HT1080 (cell line): ENCODE measurements at places on chromosomes 5 and 9.

DNA sequence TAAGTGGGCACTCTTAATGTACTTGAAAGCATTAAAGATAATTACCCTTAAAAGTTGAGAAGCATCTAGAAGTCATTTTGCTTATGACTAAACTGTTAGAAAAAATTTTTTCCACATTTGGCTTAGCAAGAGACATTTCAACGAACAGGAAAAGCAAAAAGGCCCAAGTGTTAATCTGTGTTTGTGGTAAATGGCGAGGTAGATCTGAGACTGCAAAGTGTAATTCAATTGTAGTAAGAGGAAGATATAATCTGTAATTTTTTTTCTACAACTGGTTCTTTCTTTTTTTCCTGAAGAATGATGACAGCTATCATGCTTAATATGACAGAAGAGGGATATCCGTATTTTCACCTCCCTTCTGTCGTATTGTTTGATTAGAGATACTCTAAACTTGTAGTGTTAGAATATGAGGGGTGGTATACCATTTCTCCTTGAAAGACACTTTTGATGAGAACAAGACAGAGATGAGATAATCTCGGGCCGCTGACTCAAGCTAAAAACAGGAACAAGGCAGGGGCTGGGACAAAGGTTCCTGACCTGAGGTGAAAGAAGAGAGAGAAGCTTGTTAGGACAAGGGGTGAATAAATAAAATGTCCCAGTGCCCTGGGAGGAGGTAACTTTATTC is 459.3 kb upstream of the ZNF608 start:
- no peak for DNase-seq

- no peak for DNase-seq
These were observed 54.0 kb upstream of the SLIT3 start for GRCh38 chr5:169354921-169355320.

DNA sequence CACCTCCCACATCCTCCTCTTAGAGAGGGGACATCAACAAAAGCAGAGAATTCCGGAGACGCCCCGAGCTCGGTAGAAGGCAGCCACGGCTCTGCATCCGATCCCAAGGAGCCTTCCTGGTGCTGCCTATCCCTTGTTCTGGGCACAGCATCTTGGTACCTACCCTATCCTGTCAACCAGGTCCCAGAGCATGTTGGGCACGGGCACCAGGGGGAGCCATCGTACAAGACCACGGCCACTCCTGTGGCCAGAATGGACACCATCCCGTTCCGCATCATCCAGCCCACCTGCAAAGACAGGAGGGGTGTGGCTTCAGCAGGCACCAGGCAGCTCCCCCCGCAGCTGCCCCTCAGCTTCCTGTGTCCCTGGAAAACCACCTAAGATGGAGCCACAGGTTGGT is 62.7 kb upstream of the ZNF354A start:
- DNase-seq: no peak

GRCh38 chr9:6759185-6759977 is 1.6 kb downstream of the KDM4C start:
- DNase-seq: peak; percentile 84

DNA sequence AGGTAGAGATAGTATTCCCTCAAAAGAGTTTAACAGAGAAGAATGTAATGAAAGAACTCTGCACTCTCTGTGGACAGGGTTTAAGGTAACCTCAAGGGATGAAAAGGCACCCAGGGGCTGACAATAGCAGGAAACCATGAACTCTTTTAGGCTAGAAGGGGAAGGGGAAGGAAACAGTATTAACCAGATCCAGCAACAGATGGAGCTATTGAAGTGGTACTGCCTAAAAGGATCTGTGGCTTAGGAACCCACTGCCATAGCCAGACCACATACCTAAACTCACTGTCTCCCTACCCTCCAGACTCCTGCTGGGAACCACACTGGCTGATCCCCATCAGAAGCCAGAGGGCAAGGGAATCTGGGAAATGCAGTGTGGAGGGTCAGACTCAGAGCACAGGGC is 35.5 kb downstream of the PLGRKT start:
- DNase-seq: peak; percentile 6

DNA sequence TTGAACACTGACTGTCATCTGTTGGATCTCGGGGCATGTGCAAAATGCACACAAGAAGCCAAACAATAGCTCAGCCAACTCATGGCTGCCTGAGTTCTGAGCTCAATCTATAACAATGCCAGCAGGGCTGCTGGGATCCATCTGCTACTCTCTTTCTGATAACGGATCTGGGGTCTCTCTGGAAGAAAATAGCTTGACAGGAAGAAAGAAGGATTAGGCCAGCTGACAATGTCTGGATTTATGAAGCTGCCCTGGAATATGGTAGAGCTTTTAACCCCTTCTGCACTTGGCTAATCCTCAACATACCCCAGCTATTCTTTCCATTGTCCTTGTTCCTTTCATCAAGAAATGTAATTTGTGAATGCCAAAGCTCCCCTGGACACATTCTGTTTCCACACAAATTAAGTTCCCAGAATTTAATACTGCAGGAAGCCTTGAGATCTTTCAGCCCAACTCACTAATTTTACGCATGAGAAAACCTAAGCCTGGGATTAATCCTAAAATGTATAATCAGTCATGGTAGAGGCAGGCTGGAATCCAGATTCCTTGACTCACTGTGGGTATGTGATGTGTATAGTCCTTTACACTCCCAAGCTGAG is 62.7 kb upstream of the PCA3 start:
- DNase-seq: no peak

DNA sequence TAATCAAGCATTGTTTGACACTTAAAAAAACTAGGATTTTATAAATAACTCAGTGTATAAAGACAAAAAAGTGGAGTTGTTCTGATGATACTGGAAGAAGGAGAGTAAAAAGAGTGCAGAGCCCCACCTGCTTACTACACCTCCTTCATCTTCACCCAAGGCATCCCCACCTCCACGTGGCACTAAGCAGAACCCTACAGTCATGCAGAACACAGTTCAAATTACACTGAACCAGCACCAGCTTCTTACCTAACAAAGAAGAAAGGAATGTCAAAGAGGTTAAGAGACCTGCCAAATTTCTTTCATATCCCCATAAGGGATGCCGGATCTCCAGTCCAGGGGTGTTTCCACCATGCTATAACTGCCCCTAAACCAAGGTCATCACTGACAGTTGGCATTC is 55.5 kb downstream of the PDE4D start:
- DNase-seq: no peak

DNA sequence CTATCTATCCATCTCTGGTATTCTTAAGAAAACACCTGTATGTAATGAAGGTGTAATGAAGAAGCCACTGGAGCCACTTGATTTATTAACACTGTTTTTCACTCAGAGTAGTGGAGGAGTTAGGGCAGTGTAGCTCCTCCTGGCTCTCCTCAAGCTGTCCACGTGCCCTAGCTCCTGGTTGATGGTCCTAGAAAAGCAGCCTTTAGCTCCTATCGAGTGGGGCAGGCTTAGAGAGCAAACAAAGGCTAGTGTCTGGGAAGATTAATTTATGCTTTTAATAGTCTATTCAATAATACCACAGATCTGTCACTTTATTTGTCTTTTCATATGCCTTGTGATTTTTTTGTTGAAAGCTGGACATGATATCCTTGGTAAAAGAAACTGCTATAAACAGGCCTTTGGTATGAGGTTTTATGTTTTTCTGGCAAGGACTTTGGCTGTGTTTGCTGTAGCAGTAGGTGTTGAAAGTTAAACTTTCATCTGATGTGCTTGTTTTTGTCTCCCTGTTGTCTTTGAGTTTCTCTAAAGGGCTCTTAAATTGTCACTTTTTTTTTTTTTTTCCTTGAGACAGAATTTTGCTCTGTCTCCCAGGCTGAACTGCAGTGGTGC is 141.1 kb downstream of the GCNT1 start:
- no peak for DNase-seq

GRCh38 chr5:7793895-7794294 is 57.0 kb downstream of the CFAP90 start:
- DNase-seq: no peak

- no peak for DNase-seq
These were observed 48.5 kb downstream of the RFX3 start for GRCh38 chr9:3477236-3477834.

GRCh38 chr5:172380987-172381643 is 73.2 kb downstream of the SH3PXD2B start:
- DNase-seq: no peak

- peak; percentile 6 for DNase-seq
These were observed 848 bp downstream of the RAD50 start for GRCh38 chr5:132557478-132558172.

GRCh38 chr5:74641735-74642542 is 1.4 kb upstream of the ENC1 start:
- peak; percentile 60 for DNase-seq

- DNase-seq: no peak
These were observed 45.8 kb upstream of the ERBIN start for GRCh38 chr5:65880496-65881072.

DNA sequence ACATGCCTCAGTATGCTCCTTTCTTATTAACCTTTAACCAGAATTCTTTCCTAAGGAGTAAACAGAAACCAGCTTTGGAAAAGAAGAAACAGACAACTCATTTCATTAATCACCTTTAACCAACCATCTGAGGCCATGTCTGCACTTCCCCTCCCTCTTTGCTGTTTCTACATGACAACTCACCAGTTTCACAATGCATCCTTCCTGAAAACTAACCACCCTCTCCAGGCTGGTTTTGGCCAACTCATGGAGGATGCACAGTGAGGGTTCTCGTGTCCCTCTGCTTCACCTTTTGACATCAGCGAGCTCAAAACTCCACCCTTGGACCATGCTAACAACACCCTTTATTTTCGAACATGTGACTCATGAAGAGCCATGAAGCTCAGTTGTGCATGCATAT is 244.1 kb downstream of the ELAVL2 start:
- peak; percentile 74 for DNase-seq

DNA sequence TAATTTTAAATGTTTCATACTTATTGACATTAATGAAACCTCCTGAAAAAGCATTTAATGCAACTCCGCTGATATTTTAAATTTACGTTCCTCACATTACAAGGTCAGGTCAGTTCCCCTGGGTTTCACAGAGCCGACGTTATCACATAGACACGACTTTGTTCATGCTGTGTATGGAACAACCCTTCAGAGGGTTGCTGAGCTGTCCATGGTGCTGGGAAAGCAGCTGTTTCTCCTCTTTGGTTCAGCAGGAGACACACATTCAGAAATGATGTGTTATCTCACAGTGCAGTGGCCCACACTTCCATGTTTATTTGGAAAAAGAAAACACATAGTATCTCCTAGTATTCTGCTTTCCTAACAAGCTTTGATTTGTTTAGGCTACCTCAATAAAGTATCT is 53.5 kb downstream of the PPP2R2B start:
- peak; percentile 4 for DNase-seq

GRCh38 chr5:141040771-141041426 is 10.3 kb upstream of the PCDHB1 start:
- peak; percentile 76 for DNase-seq

GRCh38 chr5:17951392-17952169 is 317.3 kb downstream of the TAF11L14 start:
- DNase-seq: peak; percentile 70

- no peak for DNase-seq
These were observed 45.0 kb upstream of the TNFSF15 start for GRCh38 chr9:114850871-114851270.

GRCh38 chr9:114366334-114367128 is 21.3 kb downstream of the AKNA start:
- peak; percentile 88 for DNase-seq

- peak; percentile 71 for DNase-seq
These were observed 12.7 kb upstream of the THG1L start for GRCh38 chr5:157718519-157718918.

DNA sequence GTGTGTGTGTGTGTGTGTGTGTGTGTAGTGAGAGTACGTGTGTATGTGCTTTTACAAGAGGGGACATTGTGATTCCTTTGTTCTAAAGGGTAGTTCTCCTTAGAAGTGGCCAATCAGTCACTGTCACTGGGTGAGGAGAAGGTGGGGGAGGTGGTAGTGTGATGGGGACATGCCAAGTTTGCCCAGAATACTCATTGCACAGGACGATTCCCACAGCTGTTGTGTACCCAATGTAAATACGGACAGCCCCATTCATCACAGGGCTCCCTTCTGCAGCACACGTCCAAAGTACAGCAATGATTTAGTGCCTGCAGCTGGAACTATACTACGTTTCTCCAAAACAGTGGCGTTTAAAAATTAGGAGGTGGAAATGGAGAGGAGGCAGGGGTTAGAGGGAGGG is 287.8 kb downstream of the TLR4 start:
- no peak for DNase-seq

DNA sequence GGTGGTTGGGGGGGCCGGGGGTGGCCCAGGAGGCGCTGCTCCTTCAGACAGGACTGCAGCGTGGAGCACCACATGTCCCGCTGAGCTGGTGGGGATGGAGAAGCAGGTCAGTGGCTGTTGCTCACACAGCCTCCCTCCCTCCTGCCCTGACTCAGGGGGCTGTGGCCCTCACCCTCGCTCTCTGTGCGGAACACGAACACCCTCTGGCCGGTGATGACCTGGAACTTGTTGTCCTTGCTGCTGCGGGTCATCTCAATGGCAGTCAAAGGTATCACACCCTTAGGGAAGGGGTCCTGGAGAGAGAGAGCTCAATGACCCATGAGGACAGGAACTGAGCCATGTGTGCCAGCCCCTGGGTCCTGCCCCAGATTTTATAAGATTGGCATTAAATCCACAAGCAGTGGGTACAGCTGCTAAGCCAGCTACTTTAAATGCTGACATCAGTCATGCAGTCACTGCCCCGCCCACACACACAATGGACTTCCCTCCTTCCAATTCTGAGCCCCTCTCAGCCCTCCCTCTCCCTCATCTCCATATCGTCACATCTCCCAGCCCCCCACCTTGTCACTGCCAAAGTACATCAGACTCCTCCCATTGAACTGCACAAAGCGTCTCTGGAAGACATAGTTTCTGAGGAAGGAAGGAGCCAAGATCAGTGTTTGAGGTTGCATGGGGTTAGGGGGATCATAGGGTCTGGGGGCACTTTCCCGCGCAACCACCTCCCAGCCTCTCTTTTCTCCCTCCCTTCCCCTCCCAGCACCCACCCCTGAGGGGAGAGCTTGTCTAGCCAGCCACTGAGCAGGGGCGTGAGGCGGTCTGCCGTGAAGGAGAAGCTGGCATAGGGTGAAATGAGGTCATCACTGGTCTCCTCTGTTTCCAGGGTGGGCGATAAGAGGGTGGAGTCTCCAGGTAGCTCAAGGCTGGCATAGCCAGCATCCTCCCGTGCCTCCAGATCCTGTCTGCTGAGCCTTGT is 8.9 kb downstream of the ARAP3 start:
- no peak for DNase-seq

DNA sequence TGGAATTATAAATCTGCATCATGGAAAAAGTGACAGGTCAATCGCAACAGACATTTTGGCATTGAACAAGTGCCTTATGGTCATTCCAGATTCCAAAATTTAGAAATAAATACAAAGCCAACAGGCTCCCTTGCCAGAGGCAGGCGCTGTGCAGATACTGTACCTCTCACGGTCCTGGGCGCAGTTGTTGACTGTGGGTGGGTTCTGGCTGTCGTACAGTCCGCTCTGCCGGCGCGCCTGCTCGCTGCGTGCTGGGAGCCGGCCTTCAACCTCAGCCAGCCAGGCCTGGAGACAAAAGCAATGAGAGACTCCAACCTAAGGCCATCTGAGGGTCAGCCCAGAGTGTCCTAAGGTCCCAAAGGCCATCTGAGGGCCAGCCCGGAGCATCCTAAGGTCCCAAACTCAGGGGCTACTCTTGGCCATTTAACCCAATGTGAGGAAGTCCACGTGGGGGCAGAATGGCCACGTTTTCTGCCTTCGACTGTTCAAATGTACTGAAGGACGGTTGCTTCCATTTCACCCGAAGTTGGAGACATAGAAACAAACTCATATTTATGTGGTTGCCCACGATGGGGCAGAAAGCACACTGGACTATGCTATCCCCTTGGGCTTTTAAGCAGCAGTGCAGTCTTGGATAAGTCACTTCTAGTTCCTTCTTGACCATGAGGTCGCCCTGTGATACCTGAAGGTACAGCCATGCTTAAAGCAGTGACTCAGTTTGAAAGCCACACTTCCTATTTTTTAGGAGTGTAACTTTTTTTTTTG is 65.2 kb downstream of the USP20 start:
- no peak for DNase-seq
